Suppressor macrophage (primary cell): ENCODE measurements at places on chromosomes 7 and 10.

GRCh38 chr10:86231796-86232560 is 134.6 kb downstream of the GRID1 start:
- no peak for DNase-seq

DNA sequence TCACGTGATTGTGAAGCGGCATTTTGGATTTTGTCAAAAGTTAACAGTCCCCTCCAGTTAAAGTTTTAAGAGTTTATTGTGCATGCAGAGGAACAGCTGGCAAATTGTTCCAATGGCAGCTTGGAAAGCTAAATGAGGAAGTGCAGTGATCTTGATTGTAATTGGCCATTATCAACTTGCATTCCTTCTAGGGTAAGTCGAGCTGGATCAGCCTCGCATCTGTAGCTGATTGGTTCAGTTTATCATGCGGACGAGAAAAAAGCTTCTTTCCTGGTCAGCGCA is 566 bp downstream of the ZNF789 start:
- peak; percentile 77 for DNase-seq

DNA sequence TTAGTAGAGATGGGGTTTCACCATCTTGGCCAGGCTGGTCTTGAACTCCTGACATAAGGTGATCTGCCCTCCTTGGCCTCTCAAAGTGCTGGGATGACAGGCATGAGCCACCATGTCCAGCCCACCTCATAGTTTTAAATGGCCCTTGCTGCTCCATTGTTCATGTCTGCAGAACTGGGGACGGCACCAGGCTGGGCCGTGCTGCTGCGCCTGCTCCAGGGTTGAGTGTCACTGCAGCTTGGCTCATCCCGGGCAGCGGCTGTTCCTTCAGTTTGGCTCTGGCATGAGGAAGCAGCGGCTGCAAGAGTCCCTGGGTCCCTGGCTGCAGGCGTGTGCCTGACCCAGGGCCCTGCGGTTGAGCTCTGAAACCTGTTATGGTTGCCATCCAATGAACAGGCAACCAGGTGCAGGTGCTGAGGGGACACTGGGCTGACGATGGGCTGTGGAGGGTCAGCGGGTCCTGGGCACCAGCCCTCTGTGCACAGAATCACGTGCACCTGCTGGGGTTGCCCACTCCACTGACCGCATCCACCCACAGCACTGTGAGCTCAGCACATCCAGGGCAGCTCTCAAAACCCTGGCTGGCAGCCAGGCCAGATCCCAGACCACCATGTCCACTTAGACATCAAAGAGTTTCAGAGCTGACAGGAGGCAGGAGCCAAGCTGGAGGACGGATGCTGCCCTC is 70.2 kb upstream of the PPP2R2D start:
- DNase-seq, result no peak

GRCh38 chr7:20312562-20312961 is 18.1 kb upstream of the ITGB8 start:
- peak; percentile 15 for DNase-seq

DNA sequence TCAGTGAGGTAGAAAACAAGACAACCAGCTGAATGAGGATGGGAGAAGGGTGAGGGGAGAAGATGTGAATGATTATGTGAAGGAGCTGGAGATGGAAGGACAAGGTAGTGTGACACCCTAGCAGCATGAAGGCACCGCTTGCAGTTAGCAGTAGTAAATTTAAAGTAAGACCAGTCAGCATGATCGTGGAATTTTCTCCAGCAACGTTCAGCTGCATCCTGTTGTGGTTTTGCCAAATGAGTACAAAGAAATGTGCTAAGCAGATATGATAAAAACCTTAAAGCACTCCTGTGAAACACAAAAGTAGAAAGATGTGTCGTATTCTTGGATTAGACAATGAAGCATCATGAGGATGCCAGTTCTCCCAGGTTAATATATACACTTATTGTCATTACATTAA is 34.1 kb upstream of the IFRD1 start:
- DNase-seq, result no peak

GRCh38 chr7:18086165-18087025 is 58.7 kb upstream of the PRPS1L1 start:
- DNase-seq, result peak; percentile 72

GRCh38 chr7:26937306-26937705 is 72.9 kb upstream of the SKAP2 start:
- no peak for DNase-seq

GRCh38 chr7:112167147-112167546 is 39.1 kb downstream of the DOCK4 start:
- no peak for DNase-seq

DNA sequence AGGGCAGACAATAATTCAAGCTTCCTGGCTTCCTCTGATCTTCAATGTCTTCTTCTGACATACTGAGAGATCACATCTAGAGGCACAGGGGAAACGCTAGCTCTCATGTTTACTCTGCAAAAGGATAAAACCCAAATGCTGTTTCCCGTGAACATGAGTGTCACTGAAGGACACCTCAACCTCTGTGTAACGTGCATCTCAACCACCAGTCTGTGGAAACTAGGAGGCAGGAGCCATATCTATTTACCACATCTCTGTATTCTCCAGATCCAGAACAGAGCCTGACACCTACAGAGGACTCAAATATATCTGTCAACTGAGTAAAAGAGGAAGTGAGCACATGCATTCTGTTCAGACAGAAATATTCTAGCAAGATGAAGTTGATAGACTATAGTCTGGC is 140.3 kb upstream of the TARP start:
- DNase-seq, result no peak

DNA sequence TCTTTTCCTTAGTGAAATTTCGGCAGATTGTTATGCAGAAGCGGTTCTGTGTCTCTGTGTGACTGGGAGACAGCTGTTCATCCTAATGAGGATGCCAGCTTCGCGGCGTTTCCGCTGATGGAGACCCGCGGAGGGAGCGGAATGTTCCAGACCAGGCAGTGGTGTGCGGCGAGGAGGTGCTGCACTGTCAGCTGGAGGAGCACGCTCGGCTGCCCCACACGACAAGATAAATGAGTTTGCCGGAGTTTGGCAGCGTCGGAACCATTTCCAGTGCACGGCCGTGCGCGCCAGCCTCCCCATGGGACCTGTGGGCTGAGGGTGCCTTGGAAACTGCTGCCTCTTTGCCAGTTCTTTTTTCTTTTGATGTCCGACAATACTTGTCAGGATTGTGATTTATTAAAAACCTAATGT is 64.6 kb downstream of the WDR37 start:
- no peak for DNase-seq

DNA sequence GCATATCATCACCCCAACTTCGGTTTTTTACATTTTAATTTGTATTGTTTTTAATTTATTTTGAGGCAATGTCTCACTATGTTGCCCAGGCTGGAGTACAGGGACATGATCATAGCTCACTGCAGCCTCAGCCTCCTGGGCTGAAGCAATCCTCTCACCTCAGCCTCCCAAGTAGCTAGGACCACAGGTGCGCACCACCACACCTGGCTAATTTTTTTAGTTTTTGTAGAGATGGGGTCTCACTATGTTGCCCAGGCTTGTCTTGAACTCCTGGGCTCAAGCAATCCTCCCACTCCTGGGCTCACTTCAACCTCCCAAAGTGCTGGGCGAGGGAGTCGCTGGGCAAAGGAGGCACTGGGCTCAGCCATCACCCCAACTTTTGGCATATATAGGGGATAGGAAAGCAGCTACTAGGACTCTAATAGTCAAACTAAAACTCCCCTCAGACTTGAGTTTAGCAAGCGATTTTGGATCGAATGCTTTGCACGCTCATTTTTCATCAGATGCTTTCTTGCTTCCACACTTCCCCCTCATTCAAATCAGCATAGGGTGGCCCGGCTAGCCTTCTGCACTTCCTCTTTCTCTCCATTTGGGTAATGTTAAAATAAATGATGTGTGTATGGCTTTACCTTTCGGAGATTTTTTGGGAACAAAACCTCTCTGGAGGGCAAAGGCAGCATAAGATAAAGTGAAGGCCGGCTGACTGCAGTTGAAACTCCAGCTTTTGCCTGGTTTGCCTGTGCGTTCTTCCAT is 20.8 kb upstream of the NMT2 start:
- peak; percentile 15 for DNase-seq

DNA sequence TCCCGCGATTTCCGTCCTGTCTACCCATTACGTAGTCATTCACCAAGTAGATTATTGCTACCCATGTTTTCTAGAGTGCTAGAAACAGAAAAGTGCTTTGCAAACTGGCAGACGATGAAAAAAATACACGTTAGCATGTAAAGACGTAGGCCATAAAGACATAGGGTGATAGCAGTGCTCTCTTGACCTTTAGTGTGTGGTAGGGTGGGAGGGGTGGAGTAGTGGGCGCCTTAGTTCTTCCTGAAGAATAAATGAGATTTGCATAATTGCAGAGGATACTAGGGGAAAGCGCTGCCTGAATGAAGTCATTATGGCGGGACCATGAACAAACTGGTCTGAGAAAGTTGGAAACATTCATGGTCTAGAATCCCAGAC is 948 bp downstream of the ZNF485 start:
- DNase-seq, result no peak

- DNase-seq, result peak; percentile 88
Measured at GRCh38 chr7:99375070-99375807, 709 bp downstream of the ARPC1B start.

DNA sequence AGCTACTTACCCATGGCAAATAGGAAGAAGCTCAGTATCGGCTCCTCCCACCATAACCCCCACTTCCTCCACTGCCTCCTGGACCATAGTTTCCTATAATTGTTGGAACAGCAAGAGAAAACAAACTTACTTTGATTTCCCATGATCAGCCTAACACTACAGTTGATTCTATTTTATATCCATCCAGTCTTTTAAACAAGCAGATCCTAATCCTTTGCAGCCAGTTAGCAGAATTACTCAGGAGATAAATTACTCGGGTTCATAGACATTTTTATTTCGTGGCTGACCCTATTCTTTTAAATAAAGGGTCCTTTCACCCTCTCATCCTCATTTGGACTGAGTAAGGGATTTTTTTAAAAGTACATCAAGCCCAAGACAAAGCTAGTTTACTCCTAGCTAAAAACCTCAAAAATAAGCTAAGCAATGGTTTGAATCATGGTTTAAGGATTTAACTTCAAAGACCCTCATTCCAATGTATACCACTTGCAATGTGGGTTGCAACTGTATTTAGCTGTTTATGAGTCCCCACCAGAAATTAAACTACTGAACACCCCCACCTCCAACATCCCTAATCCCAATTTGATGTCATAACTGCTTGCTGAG is 8.0 kb downstream of the HNRNPA2B1 start:
- DNase-seq, result peak; percentile 43

DNA sequence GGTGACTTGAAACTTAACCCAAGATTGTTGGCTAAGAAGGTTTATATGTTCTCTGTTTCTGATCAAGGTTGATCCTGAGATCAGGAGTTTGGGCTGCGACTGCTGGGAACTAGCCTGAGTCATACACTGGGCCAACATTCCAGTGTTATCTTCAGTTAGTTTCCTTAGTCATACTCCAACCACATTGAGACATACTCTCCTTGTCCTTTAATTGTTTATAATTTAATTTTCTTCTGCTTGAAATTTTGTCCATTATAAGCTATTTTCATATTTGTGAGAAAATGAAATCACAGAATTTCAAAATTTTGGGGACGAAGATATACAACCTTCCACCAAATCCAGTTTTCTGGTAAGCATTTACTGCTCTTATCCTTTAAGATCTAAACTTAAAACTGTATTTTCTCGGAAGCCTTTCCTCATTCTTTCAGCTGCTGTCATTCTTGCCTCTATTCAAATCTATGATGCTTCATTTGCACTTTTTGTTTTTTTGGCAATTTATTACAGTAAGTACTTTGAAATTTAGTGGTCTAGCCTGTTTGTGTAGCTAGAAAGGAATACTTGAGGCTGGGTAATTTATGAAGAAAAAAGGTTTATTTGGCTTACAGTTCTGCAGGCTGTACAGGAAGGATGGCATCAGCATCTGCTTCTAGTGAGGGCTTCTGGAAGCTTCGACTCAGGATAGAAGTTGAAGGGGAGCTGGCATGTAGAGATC is 63.4 kb upstream of the POT1 start:
- no peak for DNase-seq

- peak; percentile 49 for DNase-seq
Measured at GRCh38 chr10:121418126-121418777, 180.0 kb downstream of the FGFR2 start.

DNA sequence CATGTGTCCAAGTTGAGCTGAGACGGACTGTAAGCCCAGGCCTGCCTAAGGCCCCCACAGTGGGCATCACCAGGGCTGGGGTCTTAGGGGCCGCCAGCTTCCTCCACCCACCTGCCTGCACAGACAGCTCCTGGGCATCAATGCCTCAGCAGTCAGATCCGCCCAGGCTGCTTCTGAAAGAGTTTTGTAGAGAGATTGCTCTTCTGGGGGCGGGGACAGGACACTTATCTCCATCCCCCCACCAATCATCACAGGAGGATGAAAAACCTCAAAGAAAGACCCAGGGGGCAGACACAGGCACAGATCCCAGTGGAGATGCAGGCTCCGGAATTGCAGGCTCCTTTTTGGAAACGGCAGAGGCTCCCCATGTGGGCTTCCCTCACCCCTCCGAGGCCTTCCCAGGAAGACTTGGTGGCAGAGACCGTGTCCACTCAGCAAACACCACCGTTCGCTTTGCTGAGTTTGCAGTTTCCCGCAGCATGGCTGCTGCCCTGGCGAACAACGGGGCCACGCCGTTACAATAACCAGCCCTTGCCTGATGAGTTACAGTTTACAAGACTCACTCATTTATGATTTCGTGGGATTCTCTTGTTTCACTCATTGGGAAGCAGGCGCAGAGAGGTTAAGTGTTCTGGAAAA is 96.4 kb downstream of the MKI67 start:
- DNase-seq, result no peak

DNA sequence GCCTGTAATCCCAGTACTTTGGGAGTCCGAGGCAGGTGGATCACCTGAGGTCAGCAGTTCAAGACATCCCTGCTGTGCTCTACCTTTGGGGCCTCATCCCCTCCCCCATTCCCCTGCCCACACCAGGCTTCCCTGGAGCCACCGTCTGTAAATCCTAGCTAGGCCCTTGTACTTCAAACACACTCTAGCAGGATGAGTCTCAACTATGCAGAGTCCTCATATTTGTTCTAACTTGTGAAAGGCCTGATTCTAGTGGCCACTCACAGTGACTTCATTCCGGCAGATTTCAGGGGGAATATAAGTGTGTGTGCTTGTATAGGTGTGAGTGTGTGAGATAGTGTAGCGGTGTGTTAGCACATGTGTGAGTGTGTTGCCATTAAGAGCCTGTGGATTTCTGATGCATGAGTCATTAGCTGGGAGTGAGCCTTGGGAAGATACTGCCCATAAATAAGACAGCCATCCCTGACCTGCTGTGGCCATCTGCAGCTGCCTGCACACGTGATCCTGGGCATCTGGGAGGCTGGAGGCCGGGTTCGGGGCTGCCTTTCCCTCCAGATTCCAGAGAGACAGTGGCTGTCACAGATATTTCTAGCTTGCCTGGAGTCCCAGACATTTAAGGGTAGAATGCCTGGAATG is 1.7 kb upstream of the NEURL1 start:
- no peak for DNase-seq

- no peak for DNase-seq
Measured at GRCh38 chr7:134649226-134649775, 2.6 kb downstream of the BPGM start.

GRCh38 chr10:117896517-117896916 is 150.2 kb downstream of the RAB11FIP2 start:
- DNase-seq, result no peak
